Hypothalamus (tissue), 51 donors: ENCODE measurements at places on chromosomes 16 and 17.

- DNase-seq: no peak
These were observed 4.2 kb downstream of the NDUFAF8 start for GRCh38 chr17:81243333-81243664.

DNA sequence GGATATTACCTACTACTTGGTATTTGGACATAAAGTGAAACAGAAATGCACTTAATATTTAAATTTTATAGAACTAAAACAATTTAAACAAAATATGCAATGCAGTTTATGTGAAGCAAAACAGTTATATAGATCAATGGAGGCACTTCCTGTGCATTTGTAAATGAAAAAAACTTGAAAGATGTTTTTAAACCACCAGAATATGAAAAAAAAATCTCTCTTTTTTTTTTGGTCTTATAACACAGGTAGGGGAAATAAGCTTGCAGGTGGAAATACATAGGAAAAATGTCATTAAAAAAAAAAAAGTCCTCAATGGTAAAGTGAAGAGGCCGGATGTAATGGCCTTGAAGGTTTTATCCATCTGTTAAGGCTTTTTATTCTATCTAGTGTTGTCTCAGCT, 180.3 kb upstream of the AXIN2 start:
- no peak for DNase-seq

DNA sequence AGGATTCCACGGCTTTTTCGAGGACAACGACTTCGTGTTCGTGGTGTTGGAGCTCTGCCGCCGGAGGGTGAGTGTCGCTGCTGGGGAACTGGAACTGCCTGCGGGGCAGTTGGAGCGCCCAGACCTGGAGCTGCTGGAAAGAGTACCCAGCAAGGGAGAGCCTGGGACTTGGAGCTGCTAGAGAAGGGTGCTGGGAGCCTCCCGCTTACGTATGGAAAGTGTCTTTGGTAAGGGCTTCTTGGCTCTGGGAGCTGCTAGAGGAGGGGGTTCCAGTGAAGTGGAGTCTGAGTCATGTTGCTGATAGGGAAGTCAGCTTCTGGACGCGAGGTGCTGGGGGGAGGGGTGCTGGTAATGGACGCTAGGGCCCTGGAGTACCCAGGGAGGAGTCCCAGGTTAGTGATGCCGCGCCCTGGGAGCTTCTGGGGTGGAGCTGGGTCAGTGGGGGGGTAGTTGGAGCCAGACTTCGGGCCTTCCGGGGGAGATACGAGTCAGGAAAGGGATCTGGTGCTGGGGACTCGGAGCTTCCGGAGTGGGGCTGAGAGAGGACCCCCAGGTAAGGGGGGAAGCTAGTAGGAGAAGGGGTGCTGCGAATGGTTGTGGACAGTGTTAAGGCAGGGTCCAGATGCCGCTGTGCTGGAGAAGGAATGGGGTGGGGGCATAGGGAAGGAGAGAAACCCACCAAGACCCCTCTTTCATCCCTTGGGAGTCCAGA, 741 bp downstream of the PLK1 start:
- no peak for DNase-seq

GRCh38 chr17:13642188-13642587, 40.5 kb upstream of the HS3ST3A1 start:
- DNase-seq: no peak

DNA sequence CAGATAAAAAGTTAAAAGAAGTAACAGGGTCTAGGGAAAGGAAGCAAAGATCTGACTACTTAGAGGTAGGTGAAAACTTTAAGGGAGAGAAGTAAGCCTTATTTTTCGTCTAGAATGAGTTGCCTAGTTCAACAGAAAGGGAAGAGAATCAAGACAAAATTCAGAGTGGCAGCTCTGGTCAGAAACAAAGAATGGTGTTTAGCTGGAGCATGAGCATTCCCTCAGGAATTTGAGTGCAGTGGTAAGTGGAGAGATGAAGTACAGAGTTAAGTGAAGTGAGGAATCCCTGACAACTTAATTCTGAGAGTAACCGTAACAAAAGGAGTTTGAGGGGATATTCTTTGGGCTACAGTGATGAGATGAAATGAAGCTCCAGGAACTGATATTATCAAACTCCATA, 11.5 kb downstream of the SMG6 start:
- no peak for DNase-seq

DNA sequence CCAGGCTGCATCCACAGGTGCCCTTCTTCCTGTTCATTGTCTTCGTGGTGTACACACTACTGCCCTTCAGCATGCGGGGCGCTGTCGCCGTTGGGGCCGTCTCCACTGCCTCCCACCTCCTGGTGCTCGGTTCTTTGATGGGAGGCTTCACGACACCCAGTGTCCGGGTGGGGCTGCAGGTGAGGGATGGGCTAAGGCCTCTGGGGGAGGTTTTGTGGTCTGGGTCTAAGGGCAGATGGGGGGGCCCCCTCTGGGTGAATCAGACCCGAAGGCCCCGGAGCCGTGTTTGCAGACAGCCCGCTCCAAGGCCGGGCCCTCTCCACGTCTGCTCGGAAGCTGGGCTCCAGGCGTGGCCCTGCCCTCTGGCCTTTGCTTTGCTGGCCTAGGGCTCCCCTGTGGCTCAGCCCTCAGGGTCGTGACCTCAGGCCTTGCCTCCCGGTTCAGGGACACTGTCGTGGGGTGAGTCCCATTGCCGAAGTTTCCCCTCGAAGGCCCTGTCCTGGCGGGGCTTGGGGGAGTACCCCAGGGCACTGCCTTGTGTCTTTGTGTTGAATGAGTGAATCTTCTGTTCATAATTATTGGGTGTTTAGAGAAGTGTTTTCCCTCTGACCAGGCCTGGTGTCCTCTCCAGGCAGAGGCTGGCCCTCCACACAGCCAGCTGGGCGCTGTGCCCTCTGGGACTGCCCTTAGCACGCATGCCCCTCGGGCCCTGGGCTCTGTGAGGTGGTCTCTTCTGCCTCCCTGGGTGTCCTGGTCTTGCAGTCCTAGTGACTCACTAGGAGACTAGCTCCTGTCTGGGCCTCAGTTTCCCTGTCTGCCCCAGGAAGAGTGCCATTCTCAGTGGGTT, 25.6 kb downstream of the ADCY7 start:
- DNase-seq: no peak

GRCh38 chr16:67280090-67281015, 1.0 kb downstream of the PLEKHG4 start:
- no peak for DNase-seq
